ENCODE measurements at places on chromosomes 4 and X.

DNA sequence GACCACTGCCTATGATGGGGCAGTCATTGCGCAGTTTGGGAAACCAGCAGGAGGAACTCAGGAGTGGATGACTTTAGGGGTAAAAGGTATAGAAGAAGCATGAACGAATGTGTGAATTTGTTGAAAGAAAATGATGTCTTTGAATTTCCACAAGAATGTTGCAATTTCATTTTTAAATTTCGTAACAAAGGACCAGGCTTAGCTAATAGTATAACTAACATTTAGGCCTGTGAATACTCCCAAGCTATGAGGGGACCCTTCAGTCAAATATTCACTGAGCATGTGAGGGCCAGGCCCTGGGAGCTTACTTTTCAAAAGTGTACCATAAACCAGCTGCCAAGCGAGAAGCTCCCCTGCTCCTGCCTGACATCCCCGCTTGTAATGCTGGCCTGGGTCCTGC, 5.3 kb downstream of the MPC1L start:
- no peak for DNase-seq

DNA sequence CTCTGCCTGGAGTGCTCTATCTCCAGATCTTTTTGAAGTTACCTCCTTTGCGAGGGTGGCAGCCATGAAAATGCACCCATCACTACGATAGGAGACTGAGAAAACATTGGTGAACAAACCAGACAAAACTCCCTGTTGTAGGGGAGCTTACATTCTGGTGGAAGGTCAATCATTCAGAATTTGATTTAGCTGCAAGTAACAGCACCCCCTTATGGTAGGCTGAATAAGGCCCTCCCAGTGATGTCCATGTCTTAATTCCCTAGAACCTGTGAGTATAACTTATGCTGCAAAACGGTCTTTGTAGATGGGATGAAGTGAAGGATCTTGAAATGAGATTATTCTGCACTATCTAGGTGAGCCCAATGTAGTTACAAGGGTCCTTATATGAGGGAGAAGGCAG, 5.6 kb upstream of the TEC start:
- no peak for DNase-seq

GRCh38 chrX:15017491-15017890, 144.3 kb downstream of the MOSPD2 start:
- no peak for DNase-seq

GRCh38 chr4:3869174-3869572, 103.0 kb downstream of the ADRA2C start:
- no peak for DNase-seq

- no peak for DNase-seq
These were observed 19.2 kb downstream of the RASGEF1B start for GRCh38 chr4:81452452-81453006.

DNA sequence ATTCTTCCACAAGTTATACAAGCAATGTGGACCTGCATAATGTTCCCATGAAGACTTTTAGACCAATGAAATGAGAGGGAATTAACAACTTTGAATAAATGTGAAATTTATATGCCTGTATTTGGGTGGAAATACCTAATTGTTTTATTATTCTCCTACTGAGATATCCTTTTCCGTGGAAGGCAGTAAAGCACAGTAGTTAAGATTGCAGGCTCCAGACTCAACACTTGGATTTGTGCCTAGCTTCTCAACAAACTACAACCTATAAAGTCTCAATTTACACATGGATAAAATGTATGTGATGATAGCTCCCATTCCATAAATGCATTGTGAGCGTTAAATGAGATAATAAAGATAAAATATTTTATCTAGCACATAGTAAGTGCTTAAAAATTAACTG, 857.8 kb downstream of the CENPC start:
- no peak for DNase-seq

- no peak for DNase-seq
These were observed 198.8 kb upstream of the FAT4 start for GRCh38 chr4:125115941-125116340.
